ENCODE measurements at places on chromosomes 11 and 22.

GRCh38 chr11:83801799-83802198 is 515.6 kb upstream of the CCDC90B start:
- no peak for DNase-seq

- no peak for DNase-seq
These were observed 230.3 kb downstream of the CSNK2A3 start for GRCh38 chr11:11122749-11123148.

DNA sequence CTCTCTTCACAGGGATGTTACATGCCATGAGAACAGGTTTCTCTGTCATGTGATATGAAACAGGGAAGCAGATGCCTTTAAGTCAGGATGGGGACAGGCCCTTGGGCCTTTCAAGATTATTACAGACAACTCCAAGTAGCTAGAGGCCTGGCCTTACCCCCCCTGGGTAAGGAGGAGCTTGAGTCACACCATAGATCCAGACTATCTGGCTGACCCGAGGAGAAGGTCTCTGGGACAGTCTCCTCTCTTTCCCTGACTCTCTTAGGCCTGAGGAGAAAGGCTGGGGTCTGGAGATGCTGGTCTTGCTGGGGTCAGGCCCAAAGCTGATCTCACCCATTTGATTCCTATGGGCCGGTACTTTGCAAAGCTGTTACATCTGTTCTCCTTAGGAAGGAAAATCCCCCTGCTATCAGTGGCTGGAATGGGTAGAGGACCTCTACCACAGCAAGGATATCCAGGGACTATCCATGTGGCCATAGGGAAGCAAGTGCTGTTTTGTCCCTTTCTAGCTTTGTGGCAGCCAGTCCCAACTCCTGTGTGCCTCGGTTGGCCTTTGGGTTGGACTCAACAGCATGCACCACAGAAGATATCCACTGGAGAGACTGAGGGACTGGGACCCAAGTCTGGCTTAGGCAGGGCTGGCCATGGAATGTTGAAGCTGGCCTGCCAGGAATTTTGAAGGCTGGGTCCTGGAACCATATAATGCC is 25.2 kb downstream of the RELT start:
- DNase-seq = no peak

GRCh38 chr11:126007238-126007637 is 55.4 kb downstream of the CDON start:
- DNase-seq = peak; percentile 15

GRCh38 chr11:87917111-87917510 is 258.1 kb downstream of the RAB38 start:
- peak; percentile 11 for DNase-seq

- DNase-seq = no peak
These were observed 71.8 kb downstream of the CTTN start for GRCh38 chr11:70470127-70470526.

DNA sequence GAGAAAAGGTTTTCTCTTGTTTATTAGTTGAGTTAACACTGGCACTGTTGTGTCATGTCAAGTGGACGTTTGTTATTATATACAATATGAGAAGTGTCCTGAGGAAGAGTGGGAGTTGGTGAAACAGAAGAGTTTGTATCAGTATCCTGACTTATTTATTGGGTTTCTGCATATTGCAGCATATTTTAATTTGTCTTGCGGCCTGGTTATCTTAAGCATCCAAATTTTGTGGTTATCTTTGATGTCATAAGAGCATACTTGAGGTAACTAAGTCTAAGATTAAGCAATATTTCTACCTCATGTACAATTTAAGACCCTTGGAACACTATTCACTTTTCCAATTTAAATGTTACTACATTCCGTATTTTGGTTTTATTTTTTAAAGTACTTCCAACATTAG is 103.5 kb downstream of the DDX10 start:
- no peak for DNase-seq

DNA sequence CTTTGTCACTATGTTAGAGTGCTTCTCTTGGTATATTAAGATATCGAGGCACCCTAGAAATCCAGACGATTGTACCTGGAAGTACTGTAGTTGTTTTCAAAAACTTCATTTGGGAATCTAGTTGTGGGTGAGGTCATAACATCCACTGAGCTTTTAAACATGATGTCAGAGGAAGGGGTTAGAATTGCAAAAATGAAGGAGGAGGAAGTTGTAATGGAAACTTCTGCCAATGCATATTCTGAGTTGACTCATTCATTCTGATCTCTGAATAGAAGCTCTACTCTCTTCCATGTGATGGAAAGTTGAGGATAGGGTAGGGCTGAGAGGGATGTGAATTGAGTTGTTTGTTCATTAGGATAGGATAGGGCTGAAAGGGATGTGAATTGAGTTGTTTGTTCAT is 7.7 kb downstream of the CD44 start:
- no peak for DNase-seq

DNA sequence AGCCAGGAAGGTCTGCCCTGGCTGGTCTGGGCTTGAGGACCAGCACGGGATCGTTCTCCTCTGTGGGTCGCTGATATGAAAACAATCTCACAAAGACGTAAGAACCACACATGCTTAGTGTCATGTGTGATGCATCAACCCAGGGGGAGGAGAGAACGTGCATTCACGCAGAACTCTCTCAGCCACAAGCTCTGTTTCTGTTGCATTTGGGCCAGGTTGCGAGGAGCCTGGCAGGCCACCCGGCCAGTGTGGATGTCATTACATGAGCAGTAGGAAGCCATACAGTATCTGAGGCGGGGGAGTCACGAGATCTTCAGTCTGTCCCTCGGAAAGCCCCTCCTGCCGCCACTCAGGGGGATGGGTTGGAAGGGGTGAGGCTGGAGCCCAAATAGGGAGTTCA is 53.1 kb upstream of the KCNQ1OT1 start:
- DNase-seq = no peak

DNA sequence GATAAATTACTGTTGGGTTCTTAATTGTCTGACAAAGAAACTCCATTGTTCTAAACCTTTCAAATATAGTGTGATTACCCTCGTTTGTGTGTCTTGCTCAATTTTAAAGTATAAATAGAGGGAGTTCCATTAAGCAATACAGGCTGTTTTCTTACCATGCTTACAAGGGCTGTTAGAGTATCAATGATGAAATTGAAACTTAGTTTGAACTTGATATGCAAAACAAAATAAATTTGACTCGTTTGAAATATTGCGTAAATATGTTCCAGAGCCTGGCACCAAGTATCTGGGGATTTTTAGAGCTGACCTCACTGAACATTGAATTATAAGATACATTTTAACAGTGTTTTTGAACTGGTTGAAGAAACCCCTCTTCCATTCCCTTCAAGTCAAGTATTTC is 31.7 kb downstream of the TEAD1 start:
- no peak for DNase-seq

DNA sequence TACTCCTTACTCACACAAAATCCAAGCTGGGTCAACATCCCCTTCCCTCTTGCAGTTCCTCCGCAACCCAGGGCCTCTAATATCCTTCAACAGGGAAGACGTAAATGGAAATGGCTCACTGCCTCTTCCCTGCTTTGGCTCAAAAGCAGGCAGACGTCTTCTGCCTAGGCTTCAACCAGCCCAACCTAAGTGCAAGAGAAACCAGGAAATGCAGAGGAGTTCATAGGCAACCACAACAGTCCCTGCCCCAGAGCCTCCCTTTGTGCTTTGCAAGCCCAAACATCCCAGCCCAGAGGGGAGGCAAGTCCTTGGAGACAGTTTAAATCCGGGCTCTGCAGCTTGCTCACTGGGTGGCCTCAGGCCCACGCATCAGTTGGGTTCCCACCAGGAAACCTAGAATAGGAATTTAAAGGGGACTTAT is 33.3 kb downstream of the CD6 start:
- DNase-seq = no peak

GRCh38 chr11:116406042-116406441 is 366.7 kb downstream of the BUD13 start:
- no peak for DNase-seq

GRCh38 chr22:42909363-42910058 is 52.4 kb upstream of the ARFGAP3 start:
- DNase-seq = no peak

DNA sequence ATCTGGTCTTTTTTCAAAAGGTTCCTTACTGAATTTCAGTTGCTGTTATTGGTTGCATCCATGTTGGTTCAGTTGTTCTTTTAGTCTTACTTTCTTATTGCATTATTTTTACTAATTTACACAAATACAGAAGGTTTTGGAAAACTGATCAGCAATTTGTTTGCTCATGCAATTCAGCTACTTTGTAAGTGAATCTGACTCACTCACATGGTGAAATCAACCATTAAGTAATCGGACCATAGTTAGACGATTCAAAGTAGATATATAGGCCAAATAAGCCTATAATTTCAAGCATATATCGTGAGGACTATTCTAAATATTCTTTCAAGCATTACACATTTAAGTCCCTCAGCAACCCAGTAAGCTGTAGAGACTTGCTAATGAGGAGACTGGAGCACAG is 41.7 kb downstream of the CCDC83 start:
- no peak for DNase-seq
